T-helper 22 cell (primary cell): ENCODE measurements at places on chromosomes 5 and 9.

GRCh38 chr5:32960340-32961058 lies 249.4 kb downstream of the NPR3 start:
- no peak for DNase-seq

DNA sequence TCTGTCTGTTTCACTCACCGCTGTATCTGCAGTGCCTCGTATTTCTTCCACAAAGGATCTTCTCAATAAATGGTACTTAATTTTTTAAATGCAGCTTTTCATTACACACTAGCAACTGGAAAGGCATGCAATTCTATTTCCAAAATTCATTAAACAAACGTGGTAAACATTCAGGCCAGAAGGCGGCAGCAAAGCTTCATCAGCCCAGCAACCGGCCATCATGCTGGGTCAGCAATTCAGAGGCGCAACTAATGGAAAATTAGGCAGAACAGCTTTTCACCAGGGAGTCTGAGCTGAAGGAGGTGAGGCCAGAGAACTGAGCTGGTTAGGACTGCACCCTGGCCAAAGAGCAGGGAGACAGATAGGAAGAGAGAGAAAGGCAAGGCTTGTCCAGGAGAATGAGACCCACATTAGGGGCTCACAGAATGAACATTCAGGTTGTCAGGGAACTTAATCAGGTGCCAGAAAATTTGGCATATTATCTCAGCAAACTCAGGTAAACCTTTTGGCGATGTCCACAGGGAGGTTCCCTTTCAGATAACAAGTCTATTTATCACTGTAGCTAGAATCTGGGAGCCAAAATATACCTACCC lies 17.7 kb upstream of the RNF180 start:
- no peak for DNase-seq

- no peak for DNase-seq
These were observed 181.8 kb upstream of the DAB2 start for GRCh38 chr5:39606591-39606990.

DNA sequence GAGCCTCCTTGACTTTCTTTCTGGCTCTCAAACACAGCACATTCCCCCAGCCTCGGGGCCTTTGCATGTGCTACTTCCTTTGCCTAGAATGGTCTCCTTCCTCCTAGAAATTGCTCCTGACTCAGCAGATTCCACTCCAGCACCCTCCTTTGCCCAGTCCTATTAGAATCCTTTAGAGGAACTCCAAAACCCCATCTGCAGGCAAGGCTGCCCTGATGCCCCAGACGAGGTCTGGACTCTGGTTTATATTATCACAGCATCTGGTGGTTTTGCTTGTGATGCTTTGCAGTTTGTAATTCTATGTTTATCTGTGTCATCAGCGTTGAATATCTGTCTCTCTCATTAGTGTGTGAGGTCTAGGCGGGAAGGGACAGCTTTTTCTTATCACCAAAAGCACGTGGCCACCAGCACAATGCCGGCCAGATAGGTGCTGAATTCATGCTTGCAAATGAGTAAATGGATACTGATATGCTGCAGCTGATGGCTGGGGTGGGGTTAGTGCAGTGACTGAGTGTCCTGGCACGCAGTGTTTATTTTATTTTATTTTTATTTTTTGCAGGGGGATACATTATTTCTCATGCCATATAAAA lies 30.0 kb upstream of the ANKH start:
- no peak for DNase-seq

- DNase-seq = no peak
These were observed 15.8 kb downstream of the F2RL2 start for GRCh38 chr5:76607353-76607871.

DNA sequence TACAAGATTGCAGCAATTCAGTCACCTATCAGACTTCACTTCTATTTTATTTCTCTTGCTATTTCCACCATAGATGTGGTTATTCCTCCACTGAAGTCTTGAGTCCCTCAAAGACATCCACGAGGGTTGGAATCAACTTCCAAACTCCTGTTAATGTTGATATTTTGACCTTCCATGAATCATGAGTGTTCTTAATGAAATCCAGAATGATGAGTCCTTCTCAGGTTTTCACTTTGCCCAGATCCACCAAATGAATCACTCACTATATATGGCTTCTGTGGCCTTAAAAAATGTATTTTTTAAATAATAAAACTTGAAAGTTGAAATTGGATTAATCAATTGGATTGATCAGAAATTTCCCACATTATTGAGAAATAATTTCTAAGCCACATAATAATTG lies 1821.0 kb downstream of the EFNA5 start:
- no peak for DNase-seq

GRCh38 chr9:83219154-83219923 lies 156.4 kb upstream of the RASEF start:
- no peak for DNase-seq

- no peak for DNase-seq
These were observed 161.9 kb downstream of the MAPKAP1 start for GRCh38 chr9:125544988-125545651.

DNA sequence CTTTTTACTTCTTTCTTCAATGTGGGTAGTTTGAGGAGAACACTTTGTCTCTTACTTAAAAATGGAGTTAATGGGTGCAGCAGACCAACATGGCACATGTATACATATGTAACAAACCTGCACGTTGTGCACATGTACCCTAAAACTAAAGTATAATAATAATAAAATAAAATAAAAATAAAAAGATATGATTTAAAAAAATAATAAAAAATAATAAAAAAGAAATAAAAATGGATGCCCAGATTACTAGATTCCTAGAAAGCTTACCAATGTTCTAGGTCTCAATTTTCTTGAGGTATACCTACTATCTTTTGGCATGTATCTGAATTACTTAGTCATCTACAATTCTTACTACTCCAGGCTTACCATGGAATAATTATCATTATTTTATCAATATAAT lies 2001.6 kb upstream of the CDH9 start:
- no peak for DNase-seq

DNA sequence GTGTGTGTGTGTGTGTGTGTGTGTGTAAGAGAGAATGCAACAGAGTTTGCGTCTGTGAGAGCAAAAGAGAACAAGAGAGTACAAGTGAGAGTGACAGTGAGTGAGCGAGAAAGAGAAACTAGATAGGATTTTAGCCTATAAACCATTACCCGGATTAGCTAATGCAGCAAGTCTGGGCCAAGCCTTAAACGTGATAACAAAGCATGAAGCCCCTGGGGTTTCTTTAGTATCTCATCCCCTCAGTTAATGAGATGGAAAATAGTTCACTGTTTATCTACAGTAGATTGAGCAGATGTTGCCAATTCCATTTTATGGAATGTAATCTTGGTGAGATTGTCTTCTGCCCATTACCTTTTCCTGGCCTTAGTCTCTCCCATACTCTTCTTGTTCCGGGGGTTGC lies 114.5 kb downstream of the MAT2B start:
- DNase-seq = no peak

DNA sequence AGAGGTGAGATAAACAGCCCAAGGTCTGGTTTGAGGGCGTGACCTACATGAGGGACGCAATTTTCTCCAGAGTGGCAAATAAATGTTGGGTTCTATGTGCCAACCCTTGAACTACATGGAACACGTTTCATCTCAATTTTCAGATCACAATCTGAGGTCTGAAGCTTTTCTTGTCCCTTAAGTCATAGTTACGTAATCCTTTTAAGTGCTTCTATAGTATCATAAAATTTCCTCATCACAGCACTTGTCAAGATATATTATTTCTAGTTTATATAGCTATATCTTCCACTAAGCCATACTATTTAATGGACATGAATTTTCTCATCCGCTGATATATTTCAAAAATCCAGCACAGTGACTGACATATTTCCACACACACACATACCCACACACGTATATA lies 53.1 kb upstream of the GRIN3A start:
- no peak for DNase-seq

- DNase-seq = no peak
These were observed 44.8 kb upstream of the HMHB1 start for GRCh38 chr5:143767162-143767561.

GRCh38 chr5:94847019-94847418 lies 228.6 kb downstream of the SLF1 start:
- DNase-seq = no peak

GRCh38 chr5:50580506-50580905 lies 85.9 kb upstream of the PARP8 start:
- no peak for DNase-seq

GRCh38 chr5:169300468-169301385 lies at the start of gene SLIT3:
Gene SLIT3, minus strand, starts transcription at chr5:169301139. Its CDS starts 430 bp downstream, at chr5:169300709.
- no peak for DNase-seq

GRCh38 chr5:140966293-140967225 lies at the start of gene PCDHAC2:
Gene PCDHAC2, plus strand, starts transcription at chr5:140966476. Its CDS starts 291 bp downstream, at chr5:140966767.
- DNase-seq = no peak

GRCh38 chr9:106657926-106658325 lies 205.0 kb upstream of the ZNF462 start:
- no peak for DNase-seq

- DNase-seq = no peak
These were observed 12.0 kb upstream of the C9 start for GRCh38 chr5:39376293-39376714.

DNA sequence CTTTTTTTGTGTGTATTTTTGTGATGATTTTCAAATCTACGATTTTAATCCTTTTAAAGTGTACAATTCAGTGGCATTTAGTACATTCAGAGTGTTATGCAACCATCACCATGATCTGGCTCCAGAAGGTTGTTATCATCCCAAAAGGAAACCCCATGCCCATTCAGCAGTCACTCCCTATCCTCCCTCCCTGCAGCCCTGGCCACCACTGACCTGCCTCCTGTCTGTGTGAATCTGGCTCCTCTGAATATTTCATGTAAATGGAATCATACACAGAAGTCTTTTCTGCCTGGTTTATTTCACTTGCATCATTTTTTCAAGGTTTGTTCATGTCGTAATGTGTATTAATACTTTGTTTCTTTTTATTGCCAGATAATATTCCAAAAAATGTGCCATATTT lies 32.5 kb downstream of the HABP4 start:
- DNase-seq = no peak

DNA sequence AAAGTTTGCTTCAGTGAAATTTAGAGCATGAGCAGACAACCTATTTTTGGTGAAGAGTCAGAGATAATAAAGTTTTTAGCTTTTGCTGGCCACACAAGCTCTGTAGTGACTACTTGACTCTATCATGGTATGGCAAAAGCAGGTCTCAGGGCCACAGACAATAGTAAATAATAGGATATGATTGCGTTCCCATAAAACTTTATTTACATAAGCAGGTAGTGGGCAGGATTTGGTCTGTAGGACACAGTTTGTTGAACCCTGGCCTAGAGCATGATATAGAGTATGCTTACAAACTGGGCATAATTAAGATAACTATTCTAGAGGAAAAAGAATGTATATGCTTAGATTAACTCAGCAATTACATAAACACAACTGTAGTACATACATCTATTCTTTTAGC lies 30.1 kb downstream of the ITGA1 start:
- DNase-seq = no peak

GRCh38 chr5:53257806-53258373 lies 148.3 kb upstream of the MOCS2 start:
- no peak for DNase-seq

- no peak for DNase-seq
These were observed 621 bp downstream of the AK6 start for GRCh38 chr5:69368458-69369339.

GRCh38 chr5:25393957-25394356 lies 749.2 kb upstream of the CDH10 start:
- DNase-seq = no peak

DNA sequence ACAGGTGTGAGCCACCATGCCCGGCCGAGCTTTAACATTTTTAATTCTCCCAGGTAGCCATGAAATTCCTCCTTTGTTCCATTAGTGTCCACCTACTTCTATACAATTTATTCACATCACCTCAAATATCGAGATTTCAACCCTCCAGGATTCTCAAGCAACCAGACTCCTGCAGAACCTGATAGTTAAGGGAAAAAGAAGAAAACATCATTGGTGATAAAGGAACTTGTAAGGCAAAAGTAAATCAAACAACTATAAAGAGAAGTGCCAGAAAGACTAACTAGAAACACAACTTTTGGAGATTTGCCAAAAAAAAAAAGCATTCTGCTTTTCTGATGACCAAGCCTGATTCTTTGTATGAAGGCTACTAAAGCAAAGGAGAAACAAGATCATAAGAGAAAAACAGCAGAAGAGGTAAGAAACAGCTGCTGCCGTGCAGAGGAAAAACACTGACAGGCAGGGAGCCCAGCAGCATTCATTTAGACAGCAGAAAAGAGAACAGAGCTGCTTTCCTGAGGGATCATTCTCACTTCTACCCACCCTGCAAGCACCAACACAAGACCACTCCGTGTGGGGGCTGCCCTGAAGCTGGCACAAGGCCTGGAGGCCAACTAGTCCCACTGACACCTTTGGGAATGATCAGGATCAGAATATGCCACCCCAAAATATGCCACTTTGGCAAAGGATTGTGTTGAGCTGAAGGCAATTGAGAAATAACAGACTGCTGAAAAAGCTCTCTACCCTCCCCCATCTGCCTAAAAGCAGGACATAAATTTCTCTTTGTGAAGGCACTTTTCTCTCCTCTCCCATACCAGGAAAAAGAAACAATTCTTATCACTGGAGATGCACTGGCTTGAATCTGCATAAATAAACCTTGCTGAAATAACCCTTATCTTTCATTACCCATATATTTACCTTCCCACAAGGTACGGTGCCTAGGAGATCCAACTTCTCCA lies 75.1 kb downstream of the ALDH7A1 start:
- DNase-seq = no peak

- DNase-seq = no peak
These were observed 257.8 kb downstream of the FER start for GRCh38 chr5:109005297-109006009.

DNA sequence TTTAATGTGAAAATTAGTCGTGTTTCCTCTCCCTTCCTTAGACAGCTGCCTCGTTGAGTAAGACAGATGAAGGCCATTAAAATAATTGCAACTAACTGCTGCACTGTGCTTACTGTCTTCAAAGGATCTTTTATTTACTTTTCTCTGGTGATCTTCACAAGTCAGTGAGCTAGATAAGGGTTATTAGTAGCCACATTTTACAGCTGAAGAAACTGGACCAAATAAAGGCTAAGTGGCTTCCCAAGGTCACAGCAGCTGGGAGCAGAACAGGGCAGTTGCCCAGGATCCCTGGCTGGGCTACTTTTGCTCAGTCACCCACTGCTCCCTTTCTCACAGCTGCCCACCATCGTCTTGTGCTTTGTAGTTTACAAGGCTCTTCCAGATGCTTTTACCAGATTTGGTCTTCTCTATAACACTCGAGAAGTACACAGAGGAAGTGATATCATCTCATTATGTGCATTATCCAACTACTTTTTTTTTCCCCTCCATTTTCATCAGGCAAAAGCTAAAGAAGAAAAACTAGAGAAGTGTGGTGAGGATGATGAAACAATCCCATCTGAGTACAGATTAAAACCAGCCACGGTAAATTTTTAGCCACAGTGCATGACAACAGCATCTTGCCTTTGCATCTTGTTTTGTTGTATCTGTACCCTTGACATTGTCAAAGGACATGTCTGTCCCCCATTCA lies 61.8 kb downstream of the ERAP1 start:
- no peak for DNase-seq

GRCh38 chr9:134356496-134357470 lies 30.5 kb downstream of the RXRA start:
- DNase-seq = no peak

DNA sequence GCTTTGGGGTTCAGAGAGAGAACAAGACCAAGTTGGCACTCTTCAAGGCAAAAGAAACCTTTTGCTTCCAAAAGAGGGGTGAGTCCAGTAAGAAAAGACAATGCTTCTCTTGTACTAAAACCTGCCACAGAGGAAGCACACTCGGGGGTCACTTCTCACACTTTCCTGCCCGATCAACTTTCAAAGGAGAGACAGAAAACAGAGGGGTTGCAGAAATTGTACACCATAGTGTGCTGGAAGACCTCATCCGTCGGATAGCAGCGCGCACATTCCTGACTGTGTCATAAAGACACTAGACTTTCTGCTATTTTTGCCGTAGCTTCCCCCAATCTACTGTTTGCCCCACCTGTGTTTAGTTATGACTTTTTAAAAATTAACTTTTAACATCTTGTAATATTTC lies 66.9 kb downstream of the OR2K2 start:
- DNase-seq = no peak
